ENCODE measurements at places on chromosomes 1 and 21.

GRCh38 chr1:40755067-40755466, 28.5 kb upstream of the KCNQ4 start:
- no peak for DNase-seq

DNA sequence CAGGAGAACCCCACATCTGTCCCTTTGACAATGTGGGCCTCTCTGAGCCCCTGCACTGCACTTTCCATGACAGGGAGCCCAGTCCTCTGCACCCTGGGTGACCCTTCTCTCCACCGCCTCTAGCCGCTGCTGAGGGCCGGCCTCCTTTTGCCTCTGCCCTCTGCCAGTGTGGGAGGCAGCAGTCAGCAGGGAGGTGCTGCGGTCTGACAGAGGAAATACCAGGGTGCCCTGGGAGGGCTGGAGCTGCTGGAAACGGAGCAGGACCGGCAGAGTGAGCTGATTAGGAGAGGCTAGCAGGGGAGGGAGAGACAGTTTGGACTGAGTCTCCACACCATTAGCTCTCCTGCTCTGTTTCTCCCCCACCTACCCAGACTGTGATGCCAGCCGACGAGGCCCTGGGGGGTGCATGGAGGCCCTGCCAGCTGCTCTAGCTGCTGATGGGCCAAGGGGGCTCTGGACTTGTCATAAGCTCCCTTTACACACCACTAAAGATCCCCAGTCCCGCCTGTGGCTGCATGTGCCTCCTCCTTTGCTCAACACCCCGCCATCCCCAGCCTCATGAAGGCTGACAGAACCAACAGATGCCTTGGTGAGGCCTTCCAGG, 171.1 kb upstream of the KLHDC7A start:
- DNase-seq: no peak

GRCh38 chr1:153359241-153359640, 1.6 kb downstream of the S100A9 start:
- no peak for DNase-seq

- no peak for DNase-seq
Measured at GRCh38 chr1:167533851-167534300, 15.5 kb upstream of the CD247 start.

DNA sequence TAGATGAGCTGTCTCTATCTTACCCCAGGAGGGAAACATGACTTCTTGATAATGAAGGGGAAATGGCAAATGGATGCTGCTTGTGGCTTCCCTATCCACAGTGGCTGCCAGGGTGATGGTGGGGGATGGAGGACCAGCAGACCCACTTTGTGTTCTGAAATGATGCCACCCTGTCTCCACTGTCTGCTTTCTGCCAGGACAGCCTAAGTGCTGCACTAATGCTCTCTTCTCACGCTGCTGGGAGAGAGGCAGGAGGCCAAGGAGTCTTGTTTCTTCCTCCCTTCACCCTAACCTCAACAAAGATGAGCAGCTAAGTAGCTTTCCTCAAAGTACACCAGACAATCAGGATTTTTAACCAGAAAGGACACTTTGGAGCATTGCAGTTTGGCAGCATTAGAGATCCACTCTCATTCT, 36.6 kb downstream of the XCL1 start:
- DNase-seq: no peak

GRCh38 chr1:45518910-45519309, 2.8 kb downstream of the PRDX1 start:
- no peak for DNase-seq

- no peak for DNase-seq
Measured at GRCh38 chr1:230321741-230322420, 104.3 kb downstream of the PGBD5 start.

All from cortex of kidney (tissue), 1 donor.